ENCODE measurements at places on chromosomes 13 and 19. TPM values are rescaled to one million over a fixed set of nuclear protein-coding genes. Genes with fewer than 3 reads are reported as not detected.
A peak's percentile ranks its signal among the peaks of the same experiment; 100 is the strongest.

DNA sequence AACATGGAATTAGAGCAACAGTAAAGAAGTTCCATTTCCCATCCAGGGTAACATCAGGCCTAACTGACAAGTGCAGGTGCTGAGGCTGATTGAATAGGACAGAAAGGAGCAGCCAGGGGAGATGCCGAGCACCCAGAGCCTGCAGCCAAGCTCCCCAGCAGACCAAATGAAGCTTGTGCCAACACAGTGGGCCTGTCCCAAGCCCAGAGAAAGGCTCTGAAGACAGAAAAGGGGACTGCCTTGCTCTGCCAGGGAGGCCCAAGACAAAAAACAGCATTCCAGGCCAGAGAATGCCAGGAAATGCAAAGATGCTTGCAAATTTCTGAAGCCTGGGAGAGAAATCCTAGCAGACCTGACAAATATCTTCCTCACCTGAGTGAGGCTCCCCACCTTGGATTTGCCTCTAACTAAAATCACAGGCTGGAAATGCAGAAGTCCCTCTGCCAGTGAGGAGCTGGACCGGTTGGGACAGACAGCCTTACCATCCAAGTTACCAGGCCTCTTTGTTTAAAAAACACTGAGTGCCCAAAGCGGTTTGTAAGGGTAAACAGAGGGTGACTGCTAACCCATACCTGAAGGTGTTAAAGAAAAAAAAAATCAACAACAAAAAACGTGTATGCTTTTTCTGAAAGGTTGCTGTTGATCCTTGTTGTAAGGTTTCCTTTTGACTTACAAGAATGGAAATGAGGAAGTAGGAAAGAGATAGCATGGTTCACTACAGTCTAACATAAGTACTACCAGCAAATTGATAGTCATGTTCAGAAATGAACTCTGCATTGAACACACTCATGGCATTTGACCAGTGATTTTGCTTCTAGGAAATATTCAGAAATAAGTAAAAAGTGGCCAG, 11.8 kb upstream of the HMGB1 start:
- no peaks in the 10 kb centered on the region for H3K36me3 ChIP-seq
- DNase-seq = no peak
- H3K27me3 ChIP-seq = no peaks in the 10 kb centered on the region
- no peak overlapping the region for H3K27ac ChIP-seq
- no peak overlapping the region for H3K4me3 ChIP-seq

DNA sequence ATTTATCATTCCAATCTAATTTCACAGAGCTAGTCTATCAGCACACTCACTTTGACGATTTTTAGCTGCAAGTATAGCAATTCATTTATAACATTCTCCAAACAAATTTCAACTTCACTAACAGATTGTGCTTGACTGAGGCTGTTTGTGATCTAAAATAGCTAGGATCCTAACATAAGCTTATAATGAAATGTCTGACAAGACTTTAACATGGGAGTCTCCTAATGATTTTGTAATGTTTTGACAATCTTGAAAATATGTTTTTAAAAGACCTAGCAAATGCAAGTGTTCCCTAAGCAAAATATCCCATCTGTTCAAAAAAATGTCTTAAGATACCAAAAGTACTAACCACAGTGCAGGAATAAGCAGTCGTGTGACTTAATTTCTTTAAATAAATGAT, 889.5 kb upstream of the SPRY2 start:
- no peak overlapping the region for H3K27ac ChIP-seq
- H3K36me3 ChIP-seq = no peaks in the 10 kb centered on the region
- DNase-seq = no peak

Gene MFSD12
- total RNA-seq = 76.5 TPM

- H3K36me3 ChIP-seq = no peaks in the 10 kb centered on the region
- no peak for DNase-seq
- no peaks in the 10 kb centered on the region for H3K4me1 ChIP-seq
Measured at GRCh38 chr13:76014406-76015318, 378.5 kb downstream of the LMO7 start.

DNA sequence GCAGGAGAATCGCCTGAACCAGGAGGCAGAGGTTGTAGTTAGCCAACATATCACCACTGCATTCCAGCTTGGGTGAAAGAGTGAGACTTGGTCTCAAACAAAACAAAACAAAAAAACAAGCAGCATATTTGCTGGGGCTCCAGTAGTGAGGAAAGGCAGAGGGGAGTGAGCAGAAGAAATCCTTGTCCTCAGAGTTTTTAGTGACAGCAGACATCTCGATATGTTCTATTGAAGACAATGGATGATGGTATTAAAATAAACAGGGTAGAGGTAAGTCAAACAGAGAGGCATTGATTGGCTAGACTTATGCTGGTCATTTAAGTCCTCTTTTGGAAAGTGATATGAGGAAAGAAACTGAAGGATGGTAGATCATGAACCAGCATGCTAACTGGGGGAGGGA, 19.0 kb downstream of the NLRP7 start:
- no peaks in the 10 kb centered on the region for H3K4me1 ChIP-seq
- H3K4me3 ChIP-seq = no peak overlapping the region
- no peaks in the 10 kb centered on the region for H3K27me3 ChIP-seq
- no peak for DNase-seq

DNA sequence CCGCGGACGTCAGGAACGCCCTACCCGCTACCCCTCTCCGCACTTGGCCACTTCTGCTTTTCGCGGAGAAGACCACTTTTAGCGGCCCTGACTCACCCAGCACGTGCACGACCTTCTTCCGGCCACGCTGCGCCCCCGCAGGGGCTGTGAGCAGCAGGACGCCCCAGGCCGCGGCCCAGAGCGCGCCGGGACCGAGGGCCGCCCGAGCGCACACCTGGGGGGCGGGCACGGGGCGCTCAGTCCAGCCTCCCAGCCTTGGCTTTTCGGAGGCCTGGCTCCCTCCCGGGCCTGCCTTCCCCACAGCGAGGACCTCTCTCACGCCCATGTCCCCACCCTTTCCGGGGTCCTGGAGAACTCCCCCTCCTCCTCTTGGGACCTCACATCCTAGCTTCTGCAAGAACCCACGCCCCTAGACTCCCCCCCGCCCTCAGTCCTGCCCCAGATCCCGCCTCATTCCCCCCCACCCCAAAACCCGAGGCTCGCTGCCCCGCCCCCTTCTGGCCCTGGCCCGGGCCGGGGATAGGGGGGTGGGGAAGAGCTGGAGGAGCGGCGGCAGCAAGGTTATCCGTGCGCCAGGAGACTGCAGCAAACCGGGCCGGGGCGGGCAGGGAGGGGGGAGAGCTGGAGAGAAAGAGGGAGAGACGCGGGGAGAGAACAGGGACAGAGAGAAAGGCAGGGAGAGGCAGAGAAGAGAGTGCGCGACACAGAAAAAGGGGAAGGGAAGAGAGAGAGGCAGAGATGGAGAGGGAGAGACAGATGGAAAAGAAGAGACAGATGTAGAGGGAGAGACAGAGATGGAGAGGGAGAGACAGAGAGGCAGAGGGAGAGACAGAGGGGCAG, 11.5 kb downstream of the TM6SF2 start:
- no peak overlapping the region for H3K4me3 ChIP-seq
- H3K27ac ChIP-seq = no peak overlapping the region
- H3K36me3 ChIP-seq = no peaks in the 10 kb centered on the region
- H3K27me3 ChIP-seq = no peaks in the 10 kb centered on the region

Gene ZSCAN5B
- total RNA-seq = not detected

GRCh38 chr13:97975280-97975847, 21.9 kb downstream of the IPO5 start:
- peaks cover 20% of the 10 kb centered on the region for H3K4me1 ChIP-seq
- H3K36me3 ChIP-seq = no peaks in the 10 kb centered on the region
- H3K27me3 ChIP-seq = no peaks in the 10 kb centered on the region
- H3K27ac ChIP-seq = peak overlapping the region; percentile 94
- peak overlapping the region; percentile 99 for H3K4me3 ChIP-seq

DNA sequence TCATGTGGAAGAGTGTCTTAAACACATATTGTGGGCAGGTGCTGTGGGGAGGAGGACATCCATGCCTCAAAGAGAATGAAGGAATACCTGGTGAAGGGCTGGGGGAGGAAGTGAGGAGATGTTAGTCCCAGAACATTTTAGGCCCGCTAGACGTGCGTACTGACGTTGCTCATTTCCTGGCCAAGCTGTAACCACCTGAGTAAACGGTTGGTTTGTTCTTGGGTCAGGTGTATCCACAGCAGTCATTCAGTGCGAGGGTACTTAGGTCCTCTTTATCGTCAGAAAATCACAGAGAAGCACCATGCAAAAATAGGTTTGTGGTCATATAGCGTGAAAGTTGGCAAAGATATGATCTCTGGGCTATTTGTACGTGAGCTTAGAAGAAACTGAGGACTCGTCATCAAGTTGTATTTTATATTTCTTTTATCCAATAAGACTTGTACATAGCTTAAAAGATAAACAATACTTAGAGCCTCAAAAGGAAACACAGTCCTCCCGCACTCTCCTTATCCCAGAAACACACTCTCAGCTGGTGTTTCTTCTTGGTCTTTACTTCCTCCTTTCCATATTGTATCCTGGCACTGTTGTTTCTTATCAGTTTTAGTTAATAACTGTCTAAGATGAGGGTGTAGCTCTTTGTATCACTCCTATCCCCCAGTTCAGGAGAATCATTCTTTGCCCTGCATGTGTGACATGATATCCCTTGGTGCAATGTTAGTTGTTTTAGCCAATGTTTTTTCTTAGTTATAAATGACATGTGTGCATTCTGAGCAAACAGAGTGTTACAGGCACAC, 52.0 kb downstream of the ARHGEF7 start:
- no peaks in the 10 kb centered on the region for H3K36me3 ChIP-seq
- H3K27me3 ChIP-seq = no peaks in the 10 kb centered on the region
- DNase-seq = peak; percentile 63

DNA sequence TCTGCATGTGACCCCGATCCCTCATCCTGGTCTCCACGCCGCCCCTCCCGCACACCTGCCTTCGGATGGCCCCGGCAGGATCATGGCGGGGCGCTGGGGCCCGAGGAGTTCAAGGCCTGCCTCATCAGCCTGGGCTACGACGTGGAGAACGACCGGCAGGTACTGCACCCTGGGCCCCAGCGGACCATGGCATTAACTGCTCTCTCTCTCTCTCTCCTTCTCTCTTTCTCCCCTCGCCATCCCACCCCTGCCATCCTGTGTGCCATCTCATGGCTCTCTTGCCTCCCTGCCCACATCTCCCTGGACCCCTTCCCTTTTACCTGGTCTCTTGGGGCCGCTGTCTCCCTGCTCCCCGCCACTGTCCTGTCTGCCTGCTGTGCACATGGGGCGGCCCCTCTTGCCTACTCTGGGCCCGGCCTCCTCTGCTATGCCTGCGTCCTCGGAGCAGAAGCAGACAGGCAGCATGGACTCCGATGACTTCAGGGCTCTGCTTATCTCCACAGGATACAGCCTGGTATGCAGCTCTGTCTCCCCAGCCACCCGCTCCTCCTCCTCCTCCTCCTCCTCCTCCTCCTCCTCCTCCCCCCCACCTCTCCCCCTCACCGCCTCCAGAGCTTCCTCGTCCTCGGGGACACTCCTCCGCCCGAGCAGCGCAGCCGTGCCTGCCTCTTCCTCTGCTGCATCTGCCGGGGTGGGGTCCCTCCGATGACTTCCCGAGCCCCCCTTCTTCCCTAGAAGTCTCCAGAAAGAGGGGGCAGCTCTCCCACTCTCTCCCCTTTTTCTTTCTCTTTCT, 16.2 kb downstream of the CAPN12 start:
- no peaks in the 10 kb centered on the region for H3K27me3 ChIP-seq
- H3K27ac ChIP-seq = no peak overlapping the region
- no peak overlapping the region for H3K4me3 ChIP-seq
- no peak for DNase-seq

- no peak for DNase-seq
- no peaks in the 10 kb centered on the region for H3K27me3 ChIP-seq
- H3K4me3 ChIP-seq = no peak overlapping the region
- H3K4me1 ChIP-seq = peaks cover 86% of the 10 kb centered on the region
Measured at GRCh38 chr19:38676023-38676877, 28.8 kb downstream of the ACTN4 start.

Gene CEACAM5
- total RNA-seq = 101 TPM

Gene PEPD
- total RNA-seq = 1,166 TPM

DNA sequence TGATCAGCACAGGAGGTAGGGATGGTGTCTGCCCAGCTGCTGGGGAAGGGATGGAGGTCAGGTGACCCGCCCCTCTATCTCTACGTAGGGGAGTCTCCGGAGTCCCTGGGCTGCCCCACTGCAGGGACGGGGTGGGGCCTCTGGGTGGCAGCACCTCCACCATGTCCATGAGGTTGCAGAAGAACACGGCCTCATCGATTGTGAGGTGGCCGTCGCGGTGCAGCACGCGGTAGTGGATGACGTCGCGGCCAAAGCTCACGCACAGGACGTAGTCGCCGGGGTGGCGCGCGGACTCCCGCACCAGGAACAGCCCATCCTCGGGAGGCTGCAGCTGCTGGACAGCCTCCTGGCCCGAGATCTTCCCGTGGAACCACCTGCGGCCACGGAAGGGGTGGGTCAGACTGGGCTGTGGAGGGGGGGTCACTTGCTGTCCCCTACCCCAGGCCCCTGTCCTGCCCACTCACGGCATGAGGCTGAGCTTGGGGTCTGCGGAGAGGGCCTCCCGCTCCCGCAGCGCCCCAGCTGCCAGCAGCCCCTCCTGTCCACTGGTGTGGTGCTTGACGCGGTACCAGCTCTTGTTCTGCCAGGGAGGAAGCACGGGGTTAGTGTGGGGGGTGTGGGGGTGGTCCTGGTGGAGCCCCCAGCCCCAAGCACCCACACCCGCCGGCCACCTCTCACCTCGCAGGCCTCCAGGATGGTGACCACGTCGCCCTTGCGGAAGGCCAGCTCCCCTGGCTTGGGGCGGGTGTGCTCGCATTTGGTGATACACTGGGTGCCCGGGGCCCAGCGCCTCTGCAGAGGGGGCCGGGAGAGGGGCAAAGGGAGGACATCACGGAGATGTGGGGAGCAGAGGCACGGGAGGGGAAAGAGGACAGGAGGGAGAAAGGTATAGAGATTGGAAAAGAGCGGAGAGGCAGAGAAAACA, 2.3 kb downstream of the MATK start:
- DNase-seq = no peak
- no peak overlapping the region for H3K4me3 ChIP-seq
- H3K36me3 ChIP-seq = no peaks in the 10 kb centered on the region
- H3K27ac ChIP-seq = no peak overlapping the region

Gene IRGC
- total RNA-seq = not detected

- peaks cover 14% of the 10 kb centered on the region for H3K4me1 ChIP-seq
- no peak for DNase-seq
- no peak overlapping the region for H3K27ac ChIP-seq
- no peaks in the 10 kb centered on the region for H3K27me3 ChIP-seq
- peak overlapping the region; percentile 12 for H3K4me3 ChIP-seq
- H3K36me3 ChIP-seq = no peaks in the 10 kb centered on the region
Measured at GRCh38 chr19:12648088-12648487, 18.5 kb downstream of the MAN2B1 start.

Gene DACH1
- 27.4 TPM for total RNA-seq

- no peaks in the 10 kb centered on the region for H3K27me3 ChIP-seq
- DNase-seq = no peak
- no peak overlapping the region for H3K27ac ChIP-seq
- peaks cover 6% of the 10 kb centered on the region for H3K4me1 ChIP-seq
- H3K4me3 ChIP-seq = no peak overlapping the region
Measured at GRCh38 chr19:45821103-45821521, 6.0 kb upstream of the RSPH6A start.

Gene CAPS
- 9.5 TPM for total RNA-seq

GRCh38 chr19:1766800-1767352, 13.6 kb downstream of the ONECUT3 start:
- H3K4me3 ChIP-seq = no peak overlapping the region
- DNase-seq = no peak
- no peaks in the 10 kb centered on the region for H3K27me3 ChIP-seq
- H3K36me3 ChIP-seq = no peaks in the 10 kb centered on the region
- H3K27ac ChIP-seq = no peak overlapping the region
- H3K4me1 ChIP-seq = peaks cover 5% of the 10 kb centered on the region

All from Peyer's patch (tissue), 4 donors.